NCI-H2081 (cell line): ENCODE measurements at places on chromosomes 16 and 17.

DNA sequence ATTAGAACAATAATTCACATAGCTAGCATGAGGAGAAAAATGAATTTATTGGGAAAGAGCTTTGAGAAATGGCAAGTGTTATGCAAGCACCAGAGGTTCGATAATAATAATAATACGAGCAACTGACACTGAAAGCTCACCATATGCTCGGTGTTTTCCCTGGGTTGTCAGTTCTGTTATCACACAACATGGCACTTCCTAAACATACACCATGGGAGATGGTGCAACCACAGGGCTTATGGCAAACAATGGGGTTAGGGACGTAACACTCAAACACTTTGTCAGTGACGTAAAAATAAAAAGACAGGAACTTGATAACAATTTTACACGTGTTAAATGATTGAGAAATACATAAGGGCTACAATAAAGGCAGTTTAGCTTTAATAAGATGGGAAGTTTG lies 23.7 kb downstream of the OR1D5 start:
- DNase-seq: no peak

- DNase-seq: no peak
These were observed 11.1 kb downstream of the SCN4A start for GRCh38 chr17:63961355-63962212.

GRCh38 chr16:85173981-85174751 lies 61.9 kb upstream of the CIBAR2 start:
- DNase-seq: peak; percentile 58

DNA sequence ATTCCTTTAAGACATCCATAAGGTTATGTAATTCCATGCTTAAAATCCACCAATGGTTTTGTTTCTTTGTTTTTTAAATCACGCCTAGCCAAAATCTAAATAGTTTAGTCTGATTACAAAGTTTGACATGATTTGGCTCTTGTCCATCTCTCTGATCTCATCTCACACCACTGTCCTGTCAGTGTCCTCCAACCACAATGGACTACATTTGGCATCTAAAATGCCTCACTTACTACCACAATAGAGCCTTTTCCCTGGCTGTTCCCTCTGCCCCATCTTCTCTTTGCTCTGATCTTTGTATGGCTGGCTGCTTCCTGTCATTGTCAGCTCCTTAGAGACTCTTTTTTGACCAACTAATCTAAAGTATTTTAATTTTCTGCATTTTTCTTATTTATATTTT lies 157.2 kb downstream of the MYO1D start:
- DNase-seq: no peak

- DNase-seq: no peak
These were observed 41.2 kb downstream of the EMP2 start for GRCh38 chr16:10539236-10539635.

GRCh38 chr17:32253117-32253611 lies 12.5 kb upstream of the RHBDL3 start:
- DNase-seq: peak; percentile 60

GRCh38 chr17:45789874-45790273 lies 5.8 kb downstream of the CRHR1 start:
- no peak for DNase-seq

DNA sequence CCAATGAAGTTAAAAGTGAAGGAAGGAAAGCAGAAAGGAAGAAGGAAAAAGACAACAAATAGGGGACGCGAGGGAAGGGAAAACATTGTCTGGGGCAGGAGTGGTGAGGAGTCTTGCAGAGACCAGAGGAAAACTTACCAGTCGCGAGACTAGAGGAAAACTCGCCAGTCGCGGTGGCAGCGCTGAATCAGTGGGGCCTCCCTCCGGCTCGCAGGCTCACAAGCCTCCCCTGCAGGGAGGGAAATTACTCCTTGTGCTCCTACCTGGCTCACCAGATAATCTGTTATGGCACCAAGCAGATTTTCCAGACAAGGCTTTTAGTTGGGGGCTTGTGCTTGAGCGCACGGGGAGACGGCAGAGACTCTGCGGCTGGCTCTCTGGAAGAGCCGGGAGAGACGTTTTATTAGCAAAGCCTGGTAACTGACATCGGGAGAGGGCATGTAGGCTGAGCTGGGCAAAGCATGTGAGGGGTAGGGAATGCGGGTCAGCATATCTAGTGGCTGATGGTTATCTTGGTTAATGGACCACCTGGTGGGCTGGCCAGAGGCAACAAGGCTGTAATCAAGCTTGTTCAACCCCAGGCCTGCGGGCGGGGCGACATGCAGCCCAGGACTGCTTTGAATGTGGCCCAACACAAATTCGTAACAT lies 37.1 kb downstream of the LCMT1 start:
- DNase-seq: no peak

- no peak for DNase-seq
These were observed 221.1 kb downstream of the MRTFB start for GRCh38 chr16:14292051-14292825.

DNA sequence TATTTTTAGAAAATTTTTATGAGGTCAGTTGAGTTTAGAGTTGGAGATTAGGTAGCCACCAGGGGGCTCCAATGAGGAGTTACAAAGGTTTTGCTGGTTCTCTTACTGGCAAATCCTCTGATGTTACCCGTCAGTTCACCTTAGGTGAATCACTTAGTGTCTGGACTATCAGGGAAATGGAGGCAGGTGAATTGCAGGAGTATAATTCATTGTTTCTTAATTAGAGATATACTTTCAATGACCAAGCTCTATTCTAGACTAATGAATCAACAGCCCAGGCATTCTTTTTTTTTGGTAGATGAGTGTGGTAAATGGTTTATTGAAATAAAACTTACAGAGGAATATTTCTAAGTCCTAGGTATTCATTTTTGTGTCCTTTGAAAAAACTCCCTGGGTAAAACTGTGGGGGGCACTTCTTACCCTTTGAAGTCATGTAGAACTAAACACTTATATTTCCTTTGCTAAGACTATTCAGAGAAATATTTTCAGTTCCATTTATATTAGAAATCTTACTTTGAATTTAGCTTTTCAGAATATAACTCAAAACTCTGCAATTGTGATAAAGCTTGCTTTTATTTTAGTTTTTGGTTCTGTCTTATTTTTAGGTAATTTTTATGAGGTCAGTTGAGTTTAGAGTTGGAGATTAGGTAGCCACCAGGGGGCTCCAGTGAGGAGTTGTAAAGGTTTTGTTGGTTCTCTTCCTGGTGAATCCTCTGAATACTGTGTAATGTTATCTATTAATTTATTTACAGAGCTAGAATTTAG lies 17.7 kb downstream of the PSMD11 start:
- DNase-seq: peak; percentile 48

- no peak for DNase-seq
These were observed 102.8 kb downstream of the ADAMTS18 start for GRCh38 chr16:77331802-77332586.

DNA sequence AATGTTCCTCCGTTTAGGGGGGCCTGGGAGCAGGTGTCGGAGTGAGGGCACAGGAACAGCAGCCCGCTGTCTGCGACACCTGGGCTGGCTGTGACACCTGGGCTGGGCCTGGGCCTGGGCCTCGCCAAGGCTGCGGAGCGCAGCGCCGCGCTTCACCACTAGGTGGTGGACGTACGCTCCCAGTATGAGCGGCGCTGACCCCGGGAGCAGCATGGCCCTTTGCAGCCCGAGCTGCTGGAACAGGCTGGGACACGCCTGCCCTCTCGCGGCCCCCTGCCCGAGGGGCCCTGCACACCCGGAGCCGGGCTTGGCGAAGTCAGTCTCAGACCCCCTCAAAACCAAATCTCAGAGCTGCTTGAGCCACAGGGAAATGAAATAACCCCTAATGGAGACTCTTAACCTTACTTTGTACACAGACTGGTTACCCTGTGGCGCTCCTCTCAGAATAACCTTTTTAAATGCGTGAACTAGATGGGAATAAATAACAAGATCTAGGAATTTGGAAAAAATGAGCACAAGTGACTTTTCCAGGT lies 38.6 kb upstream of the FA2H start:
- peak; percentile 75 for DNase-seq

DNA sequence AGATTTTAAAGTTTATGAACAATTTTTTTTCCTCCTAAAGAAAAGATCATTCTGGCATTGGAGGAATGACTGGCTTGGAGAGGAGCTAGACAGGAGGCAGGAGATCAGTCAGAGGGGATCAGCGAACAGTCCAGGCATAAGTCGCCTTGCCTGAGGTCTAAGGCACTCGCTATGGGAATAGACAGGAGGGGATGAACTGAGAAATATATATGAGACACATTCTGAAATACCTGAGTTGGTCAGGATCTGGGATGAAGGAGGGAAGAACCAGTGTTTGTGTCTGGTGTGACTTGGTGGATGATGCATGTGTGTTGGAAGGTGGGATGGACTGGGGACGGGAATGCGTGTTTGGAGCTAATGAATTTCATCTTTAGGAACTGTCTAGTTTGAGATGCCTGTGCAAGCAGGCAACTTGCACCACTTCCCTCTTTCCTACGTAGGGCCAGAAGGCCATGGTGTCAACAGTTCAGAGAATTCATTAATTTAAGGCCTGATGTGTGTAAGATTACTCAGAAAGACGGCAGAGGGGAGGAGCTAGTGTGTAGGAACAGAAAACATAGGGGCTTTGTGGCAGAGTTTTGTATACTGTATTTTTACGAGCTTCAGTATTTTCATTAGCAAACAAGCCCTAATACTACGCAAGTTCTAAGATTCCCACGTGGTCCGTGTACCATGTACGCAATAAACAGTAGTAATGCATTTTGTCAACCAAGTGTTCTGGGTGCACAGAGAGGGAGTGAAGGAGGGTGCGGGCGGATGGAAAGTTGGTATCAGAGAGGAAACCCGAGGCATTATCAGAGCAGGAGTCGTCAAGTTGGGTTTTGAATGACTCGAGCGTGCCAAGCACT lies 825 bp downstream of the HEATR6 start:
- DNase-seq: no peak

DNA sequence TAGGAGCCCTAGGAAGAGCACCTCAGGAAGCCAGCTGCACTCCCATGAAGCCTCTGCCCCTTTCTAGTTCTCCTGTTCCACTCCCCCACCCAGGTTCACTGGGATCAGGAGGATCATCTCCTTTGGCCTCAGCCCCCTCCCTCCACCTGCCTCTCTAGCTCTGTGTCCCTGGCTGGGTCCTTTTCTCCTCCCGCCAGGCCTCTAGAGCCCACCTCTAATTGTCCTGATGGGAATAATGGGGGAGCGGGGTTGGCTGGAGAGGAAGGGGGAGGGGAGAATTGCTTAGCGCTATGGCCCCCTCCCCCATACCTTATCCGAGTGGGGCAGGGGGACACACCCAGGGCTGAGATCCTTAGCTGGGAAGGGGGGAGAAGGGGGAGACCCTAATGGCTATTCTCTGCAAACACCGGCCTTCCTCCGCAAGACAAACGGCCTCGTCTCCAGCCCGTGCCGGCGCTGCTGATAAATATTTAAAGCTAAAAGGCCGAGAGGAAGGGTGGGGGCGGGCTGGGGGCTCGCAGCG lies 997 bp downstream of the HOXB7 start:
- DNase-seq: no peak

- no peak for DNase-seq
These were observed 715.1 kb downstream of the CDH11 start for GRCh38 chr16:64406770-64407181.

DNA sequence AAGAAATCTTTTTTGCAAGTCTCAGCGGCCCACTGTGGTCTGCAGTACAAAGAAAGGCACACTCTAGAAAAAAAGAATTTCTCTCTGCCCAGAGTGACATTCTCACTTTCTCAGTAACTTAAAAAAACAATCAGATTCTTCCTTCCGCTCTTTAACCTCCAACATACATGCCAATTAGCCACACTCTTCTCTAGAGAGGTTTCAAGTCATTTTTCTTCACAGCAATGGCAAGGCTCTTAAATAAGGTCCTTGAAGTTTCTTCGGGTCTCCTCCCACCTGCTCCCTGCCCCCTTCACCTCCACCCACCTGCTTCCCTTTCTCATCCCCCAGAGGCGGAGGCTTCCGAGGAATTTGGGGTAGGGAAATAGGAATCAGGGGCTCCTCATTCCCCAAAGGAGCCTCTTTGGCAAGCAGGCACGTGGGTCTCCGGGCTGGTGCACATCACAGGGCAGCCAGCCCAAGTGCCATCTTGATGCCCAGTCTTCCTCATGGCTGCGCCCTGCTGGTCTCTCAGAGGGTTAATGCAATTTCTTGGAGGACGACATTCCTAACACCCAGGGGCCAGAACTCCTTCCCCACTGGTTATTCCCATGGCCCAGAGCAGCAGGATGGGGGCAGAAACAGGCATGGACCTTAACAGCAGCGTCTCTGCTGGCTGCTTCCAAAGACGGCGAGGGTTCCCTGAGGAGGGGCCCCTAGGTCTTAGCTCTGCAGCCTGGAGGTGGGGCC lies 855 bp upstream of the MEOX1 start:
- no peak for DNase-seq

DNA sequence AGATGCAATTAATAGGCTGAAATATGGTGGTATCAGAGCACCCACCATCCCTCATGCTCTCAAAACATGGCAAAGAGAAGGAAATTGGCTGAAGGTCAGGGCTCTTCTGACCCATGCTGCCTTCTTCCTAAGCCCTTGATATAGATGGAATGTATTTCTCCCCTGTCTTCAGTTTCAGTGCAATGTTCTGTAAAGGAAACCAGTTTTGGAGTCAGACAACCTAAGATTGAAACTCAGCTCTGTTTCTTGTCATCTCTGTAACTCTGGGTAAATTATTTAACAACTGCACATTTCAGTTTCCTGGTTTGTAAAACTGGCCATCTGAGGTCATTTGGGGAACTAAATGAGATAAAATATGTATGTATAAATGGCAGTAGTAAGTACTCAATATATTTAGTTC lies 243.9 kb downstream of the CA10 start:
- no peak for DNase-seq

GRCh38 chr17:50667259-50668024 lies 32.8 kb downstream of the ABCC3 start:
- DNase-seq: no peak

DNA sequence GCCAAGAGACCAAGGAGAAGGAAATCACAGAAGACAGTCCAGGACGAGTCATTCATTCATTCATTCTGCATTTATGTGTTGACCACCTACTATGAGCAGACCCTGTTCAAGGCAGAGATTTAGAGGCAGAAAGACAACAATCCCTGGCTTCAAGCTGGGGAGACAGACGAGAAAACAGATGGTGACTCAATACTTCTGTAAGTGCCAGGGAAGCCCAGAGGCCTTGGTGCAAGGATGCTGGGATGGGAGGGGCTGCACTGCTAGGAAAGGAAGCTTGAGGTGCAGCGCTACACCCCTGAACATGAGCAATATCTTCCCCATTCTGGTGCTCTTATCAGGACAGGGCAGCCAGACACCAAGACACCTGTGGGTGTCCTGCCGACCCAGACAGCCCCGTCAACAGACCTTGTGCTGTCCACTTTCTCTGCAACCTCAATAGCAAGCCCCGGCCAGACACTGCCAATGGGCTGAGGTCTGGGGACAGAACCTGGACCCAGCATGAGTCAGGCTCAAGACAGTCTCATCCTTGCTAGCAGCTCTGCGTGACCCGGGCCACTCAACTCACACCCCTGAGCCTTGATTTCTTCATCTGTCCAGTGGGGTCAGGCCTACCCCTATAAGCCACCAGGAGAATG lies 163.5 kb downstream of the COPRS start:
- no peak for DNase-seq

- DNase-seq: no peak
These were observed 696 bp downstream of the C17orf99 start for GRCh38 chr17:78146881-78147280.

- DNase-seq: no peak
These were observed 28.6 kb upstream of the DBNDD1 start for GRCh38 chr16:90047714-90048346.
